CD8-positive, alpha-beta memory T cell (primary cell): ENCODE measurements at places on chromosomes 2 and 18. TPM values are rescaled to one million over a fixed set of nuclear protein-coding genes. Genes with fewer than 3 reads are reported as not detected.

Gene MROH2A
- not detected for polyA plus RNA-seq

Gene ARHGEF4
- 5.3 TPM for polyA plus RNA-seq

Gene DSG1
- polyA plus RNA-seq: not detected

Gene OTOS
- polyA plus RNA-seq: not detected

DNA sequence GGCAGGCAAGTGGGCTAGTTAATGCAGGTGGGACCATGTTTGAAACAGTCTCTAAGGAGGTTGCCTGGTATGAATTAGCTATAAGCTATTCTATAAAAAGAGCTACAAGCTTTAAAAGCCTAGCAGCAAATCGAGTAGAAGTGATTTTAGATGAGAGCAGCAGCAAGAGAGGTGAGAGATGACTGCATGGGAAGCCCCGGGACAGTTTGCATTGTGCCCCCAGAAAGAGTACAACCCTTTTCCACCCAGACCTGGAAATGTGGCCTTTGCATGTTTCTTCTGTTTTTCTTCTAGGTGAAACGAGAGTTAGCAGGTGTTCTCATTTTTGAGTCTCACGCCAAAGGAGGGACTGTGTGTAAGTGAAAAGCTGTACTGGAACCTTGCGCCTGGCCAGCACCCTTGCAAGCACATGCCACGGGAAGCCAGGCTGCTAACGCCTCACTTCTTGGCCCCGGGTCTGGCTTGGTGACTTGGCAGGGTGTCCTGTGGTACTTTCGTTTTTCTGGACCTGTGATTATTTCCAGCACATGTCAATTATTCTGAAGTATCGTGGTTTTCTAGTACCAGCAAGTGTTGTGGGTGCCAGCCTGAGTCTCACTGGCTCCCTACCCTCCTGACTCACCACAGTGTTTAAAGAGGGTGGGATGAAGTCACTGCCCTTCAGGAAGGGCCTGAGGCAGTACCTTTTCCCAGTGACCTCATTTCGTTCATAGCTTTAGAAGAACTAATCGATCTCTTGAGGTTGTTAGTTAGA, 90.3 kb upstream of the MAP3K20 start:
- no peak for DNase-seq

- no peak for DNase-seq
These were observed 11.6 kb upstream of the DYNC2LI1 start for GRCh38 chr2:43762286-43762685.

DNA sequence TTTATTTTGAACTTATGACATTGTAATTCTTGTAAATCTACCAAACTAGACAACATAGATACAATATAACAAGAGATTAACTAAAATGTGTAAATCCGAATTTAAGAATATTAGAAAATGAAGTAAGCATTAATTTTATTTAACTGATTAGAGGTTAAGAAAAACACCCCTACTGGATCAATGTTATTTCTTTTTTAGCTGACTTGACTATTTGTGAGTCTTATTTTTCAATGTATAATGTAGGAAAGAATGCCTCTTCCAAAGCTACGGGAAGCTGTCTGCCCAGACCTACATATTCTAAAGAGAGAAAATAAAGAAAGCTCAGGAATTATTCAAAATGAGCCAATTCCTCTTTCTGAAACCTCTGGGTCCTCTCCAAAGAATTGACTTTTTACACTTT, 490.8 kb upstream of the CDH7 start:
- DNase-seq: no peak

GRCh38 chr2:197090742-197091367, 164.3 kb upstream of the PGAP1 start:
- DNase-seq: no peak

GRCh38 chr2:124162256-124162655, 137.2 kb downstream of the CNTNAP5 start:
- no peak for DNase-seq

- peak; percentile 72 for DNase-seq
These were observed 83.4 kb upstream of the RTN4 start for GRCh38 chr2:55133467-55134315.

- DNase-seq: no peak
These were observed 442.1 kb upstream of the MEX3C start for GRCh38 chr18:51639541-51639940.

DNA sequence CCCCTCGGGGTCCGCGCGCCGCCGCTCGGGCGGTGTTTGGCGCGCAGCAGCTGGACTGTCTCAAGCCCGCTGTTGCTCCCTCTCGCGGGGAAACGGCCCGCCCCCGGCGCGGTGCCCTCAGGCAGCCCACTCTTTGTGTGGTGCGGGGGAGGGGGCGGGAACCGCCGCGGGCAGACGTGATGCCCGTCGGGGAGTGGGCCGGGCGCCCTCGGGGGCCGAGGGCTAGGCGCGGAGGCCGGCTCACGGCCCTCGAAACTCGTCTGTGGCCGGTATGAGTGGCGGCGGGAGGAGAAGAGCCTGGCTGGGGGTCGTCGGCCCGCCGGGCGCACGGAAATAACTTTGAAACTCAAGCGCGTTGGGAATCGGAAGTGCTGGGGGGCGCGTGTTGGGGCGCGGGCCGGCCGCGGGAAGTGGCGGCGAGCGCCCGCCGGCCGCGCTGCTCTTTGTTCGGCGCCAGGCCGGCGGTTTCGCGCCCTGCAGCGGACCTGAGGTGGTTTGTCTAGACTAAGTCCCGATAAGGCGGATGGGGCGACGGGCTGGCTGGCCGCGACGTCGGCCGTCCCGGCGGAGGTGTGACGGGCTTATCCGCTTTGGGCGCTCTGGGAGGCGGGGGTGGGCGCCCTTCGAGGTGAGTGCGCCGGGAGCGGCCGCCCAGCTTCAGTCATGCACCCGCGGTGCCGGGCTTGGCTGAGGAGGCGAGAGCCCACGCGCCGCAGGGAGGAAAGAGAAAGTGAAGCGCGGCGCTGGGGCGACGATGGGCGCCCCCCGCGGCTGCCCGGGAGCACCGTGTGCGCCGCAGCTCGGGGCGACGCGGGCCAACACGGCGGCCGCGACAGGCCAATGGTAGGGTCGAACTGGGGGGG, 679 bp downstream of the PTMA start:
- peak; percentile 79 for DNase-seq

DNA sequence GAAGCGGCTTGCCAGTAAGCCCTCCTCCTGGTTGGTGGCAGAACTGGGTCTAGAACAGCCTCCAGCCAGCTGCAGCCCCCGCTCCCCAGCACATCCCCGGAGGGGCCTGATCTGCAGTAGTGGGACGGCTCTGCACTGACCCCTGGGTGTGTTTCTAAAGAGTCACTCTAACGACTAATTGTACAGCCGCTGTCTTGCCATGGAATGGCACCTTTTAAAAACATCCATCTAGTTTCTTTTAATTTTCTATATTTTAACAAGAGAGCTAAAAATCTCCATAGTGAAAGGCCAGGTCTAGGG, 82.0 kb downstream of the MTCL1 start:
- DNase-seq: no peak

GRCh38 chr2:224986477-224986876, 55.8 kb downstream of the DOCK10 start:
- DNase-seq: no peak

DNA sequence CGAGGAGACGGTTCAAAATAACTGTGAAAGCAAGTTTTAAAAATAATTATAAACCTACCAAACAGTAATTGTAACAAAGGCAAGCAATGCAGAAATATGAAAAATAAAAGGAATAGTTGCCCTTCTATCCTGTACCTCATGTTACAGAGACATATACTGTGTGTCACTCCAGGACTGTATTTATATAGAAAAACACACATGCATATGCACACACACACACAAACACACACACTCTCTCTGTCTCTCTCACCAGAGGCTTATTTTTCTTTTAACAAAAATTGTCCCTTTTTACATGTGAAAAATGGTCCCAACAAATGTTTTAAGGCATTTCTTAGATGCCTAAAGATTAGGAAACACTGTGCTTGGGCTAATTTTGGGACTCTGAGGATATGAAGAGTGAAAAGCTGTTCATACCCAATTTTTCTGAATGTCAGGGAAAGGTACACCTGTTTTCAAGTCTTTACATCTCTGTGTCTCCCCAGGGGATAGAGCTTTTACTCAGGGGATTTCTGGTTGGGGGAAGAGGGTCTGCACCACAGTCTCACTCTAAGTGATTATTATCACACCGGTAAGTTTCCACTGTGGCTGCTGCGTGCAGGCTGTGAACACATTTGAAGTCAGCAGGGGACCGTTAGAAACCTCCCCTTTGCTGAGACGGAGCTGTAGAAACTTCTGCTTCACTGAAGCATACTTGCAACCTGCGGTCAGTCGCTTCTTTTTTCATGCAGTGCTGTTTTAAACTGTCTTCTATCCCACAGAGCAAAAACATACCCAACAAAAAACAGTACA, 51.4 kb upstream of the SPAG16 start:
- DNase-seq: peak; percentile 63

DNA sequence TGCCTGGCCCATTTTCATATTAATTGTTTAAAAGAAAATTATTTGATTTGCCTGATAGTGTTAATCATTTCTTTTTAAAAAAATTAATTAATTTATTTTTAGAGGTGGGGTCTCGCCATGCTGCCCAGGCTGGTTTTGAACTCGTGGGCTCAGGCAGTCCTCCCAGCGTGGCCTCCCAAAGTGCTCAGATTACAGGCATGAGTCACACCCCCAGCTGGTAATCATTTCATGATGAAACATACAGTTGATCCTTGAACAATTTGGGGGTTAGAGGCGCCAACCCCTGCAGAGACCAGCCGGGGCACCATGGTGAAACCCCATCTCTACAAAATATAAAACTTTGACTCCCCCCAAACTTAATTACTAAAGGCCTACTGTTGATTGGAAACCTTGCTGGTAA, 7.9 kb downstream of the GPN1 start:
- no peak for DNase-seq

DNA sequence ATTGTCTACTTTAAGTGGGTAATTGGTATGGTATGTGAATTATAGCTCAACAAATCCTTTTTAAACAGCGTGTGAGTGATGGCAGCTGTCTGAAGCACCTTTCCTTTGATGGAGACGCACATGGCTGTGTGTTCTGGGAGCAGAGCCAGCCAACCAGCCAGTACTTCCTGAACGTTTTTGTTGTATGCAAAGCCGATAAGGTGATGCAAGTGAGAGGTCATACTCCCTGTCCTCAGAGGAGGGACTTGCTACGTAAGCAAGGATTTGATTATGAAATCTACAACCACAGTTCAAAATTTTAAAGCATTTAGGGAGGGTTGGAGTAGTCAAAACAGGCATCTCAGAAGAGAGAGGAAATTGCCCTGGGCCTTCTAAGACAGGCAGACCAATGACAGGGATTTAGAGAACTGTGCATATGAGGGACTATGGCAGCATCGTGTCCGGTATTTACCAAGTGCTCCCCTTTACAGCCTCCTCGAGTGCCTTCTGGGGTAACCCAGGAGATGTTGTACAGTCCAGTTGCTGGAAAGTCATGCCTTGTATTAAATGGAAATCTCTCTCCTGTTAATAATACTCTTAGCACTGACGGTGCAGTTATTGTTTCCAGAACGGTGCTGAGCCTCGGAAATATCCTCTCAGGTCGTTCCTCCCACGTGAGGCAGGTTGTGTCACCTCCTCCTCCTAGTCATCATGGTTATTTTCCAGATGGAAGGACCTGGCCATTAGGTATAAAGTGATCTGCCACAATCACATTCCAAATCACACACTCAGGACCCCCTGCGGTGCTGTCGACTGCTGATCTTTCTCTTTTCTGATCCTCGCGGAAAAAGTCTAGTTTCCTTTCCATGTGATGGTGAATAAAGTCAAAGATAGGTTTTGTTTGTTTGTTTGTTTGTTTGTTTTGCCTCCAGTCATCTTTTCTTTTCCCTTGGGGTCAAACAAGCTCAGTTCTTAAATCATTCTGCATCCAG, 28.4 kb downstream of the ARHGEF4 start:
- DNase-seq: peak; percentile 1

DNA sequence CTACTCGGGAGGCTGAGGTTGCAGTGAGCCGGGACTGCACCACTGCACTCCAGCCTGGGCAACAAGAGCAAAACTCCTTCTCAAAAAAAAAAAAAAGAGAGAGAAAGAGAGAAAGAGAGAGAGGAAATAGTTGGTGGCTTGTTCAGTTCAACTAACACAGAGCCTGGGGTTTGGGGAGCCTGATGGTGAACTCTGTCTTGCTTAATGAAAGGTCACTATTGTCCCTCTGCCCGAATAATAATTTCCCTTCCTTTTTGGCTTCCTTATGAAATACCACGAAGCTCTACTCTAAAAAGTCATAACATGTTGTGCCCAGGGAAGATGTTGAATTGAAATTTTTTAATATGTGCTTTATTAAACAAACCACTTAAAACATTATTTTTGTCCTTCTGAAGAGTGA, 17.3 kb downstream of the BCL2 start:
- DNase-seq: no peak

DNA sequence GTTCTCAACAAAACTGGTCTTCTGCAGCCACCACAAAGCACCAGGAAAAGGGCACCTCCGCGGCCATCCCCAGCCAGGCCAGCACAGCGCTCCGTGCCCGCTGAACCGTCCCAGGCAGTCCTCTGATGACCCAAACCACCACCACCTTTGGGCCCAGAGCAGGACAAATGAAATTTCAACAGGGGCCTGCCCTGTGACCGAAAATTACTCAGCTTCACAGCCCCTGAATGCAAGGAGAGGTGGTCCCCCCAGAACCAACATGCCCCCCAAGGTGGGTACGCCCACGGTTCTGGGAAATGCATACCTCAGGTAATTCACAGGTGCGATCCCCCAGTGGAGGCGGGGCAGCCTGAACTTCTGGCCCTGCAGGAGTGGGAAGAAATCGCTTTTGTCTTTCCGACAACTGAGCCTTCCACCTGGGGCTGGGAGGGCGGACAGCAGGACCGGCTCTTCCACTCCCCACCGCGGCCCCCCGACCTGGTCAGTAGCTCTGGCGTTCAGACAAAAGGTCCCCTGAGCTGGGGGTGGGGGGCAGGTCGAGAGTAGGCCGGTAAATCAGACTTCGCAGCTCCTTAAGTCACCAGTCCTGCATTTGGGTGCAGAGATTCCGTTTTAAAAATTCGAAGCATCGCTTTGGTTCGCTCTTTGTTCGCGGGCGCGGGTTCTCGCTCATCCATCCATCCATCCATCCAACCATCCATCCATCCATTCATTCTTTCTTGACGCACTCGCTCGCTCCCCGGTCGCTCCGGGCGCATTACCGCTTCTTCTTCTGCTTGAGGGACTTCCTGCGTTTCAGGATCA, 1.4 kb downstream of the ARL4C start:
- DNase-seq: peak; percentile 10

DNA sequence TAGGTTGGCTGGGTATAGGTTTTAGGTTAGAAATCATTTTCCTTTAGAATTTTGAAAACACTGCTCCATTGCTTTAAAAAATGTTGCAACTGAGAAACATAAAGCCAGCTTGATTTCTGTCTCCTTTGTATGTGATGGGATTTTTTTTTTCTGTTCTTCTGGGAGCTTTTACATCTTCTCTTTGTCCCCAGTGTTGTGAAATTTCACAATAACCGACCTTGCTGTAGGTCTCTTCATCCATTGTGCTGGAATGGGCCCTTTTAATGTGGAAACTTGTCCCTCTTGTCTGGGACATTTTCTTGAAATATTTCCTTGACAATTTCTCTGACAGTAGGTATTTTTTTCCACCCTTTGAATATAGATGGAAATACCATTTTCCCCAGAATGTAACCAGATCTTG, 44.0 kb upstream of the LAPTM4A start:
- no peak for DNase-seq
